Hepatocyte (in vitro differentiated cells): ENCODE measurements at places on chromosomes 7 and 10. TPM values are rescaled to one million over a fixed set of nuclear protein-coding genes. Genes with fewer than 3 reads are reported as not detected.

The WNT2 gene
- 16.3 and 17.6 TPM in 2 replicates for total RNA-seq

The PSPH gene
- total RNA-seq, result 160 TPM in 2 replicates

The ADAMTS14 gene
- 0.60 and 0.87 TPM in 2 replicates for total RNA-seq

The TRIM74 gene
- 0.47 and 2.4 TPM in 2 replicates for total RNA-seq

The CCDC3 gene
- 10.5 and 13.6 TPM in 2 replicates for total RNA-seq

The CADPS2 gene
- total RNA-seq, result 37.4 and 41.5 TPM in 2 replicates

DNA sequence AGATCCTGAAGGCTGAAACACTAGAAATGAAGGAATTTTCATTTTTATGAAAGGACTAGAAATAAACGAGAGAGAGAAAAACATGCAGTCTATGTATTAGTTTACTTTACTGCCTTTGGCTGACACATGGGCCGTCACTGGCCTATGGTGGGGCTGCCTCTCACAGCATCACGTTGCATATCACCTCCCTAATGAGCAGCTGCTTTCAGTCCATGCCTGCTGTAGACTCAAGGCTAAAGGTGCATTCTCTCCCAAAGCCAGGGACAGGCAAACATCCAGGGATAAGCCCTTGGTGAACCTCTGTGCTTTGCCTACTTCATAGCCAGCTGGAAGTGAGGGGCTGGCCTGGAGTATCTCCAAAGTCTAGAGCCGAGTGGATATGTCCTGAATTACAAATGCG lies 359.4 kb downstream of the GPAM start:
- no peaks in the 10 kb centered on the region for H3K4me1 ChIP-seq
- no peaks in the 10 kb centered on the region for H3K27me3 ChIP-seq
- no peak overlapping the region for H3K27ac ChIP-seq
- no peak overlapping the region for H3K4me3 ChIP-seq

DNA sequence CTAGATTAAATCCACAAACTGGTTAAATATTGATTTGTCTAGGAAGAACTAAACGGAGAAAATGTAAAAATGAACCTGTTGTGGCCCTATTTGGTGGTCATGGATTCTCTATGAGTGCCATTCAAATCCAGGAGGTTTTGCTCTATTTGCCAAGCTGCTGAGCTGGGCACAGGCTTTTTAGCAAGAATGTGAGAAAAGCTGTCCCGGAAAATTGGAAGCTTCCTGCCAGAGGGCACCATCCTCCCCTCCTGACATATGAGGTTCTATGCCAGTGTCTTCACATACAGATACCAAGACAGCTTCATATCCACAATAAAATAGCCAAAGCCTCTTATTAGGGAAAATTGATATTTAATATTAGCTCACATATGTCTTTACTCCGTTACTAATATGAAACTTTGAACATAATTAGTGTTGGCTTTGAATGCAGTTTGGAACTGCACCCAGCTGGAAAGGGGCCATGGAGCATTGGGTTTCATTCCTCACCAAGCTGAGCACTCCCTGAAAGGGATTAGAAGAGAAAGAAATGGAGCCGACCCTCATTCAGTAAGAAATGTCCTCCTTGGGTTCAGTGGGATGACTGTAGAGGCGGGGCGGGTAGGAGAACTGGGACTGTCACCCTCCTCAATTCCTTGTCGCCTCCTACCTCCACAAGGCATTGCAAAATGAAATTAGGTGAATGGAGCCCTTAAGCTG lies 47.8 kb downstream of the NRCAM start:
- H3K4me3 ChIP-seq, result no peak overlapping the region
- no peaks in the 10 kb centered on the region for H3K36me3 ChIP-seq
- no peak for DNase-seq
- no peak overlapping the region for H3K27ac ChIP-seq
- H3K4me1 ChIP-seq, result peaks cover 11% of the 10 kb centered on the region
- no peaks in the 10 kb centered on the region for H3K27me3 ChIP-seq

DNA sequence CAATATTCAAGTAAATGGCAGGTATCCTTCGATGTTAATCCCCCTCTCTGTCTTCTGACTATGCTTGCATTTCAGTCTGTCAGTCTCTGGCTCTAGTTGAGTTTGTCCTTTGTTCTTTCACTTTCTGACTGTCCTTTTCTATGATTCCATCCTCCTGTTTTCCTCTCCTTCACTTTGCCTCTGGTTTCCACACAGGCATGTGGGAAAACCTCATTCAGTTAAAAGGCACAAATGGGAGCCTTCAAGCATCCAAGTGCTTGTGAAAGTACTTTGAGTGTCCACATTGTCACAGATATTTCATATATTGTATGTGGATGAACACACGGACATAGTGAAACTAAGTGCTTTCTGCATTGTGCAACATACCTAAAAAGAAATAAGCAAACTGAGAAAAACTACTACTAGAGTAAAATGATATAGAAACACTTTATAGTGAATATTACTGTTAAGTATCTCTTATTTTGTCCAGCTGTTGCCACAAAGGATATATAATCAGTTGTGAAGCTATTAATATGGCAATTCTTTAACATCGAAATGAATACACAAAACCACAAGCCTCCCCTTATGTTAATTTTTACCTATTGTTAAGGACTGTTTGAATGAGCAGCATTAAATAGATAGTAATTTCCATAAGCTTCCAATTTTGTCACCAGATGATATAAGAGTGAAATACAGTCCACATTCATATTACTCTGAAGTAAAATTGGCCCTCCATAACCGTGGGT lies 71.7 kb downstream of the NRBF2 start:
- H3K4me3 ChIP-seq, result no peak overlapping the region
- no peaks in the 10 kb centered on the region for H3K27me3 ChIP-seq

GRCh38 chr7:5489991-5490536 lies 66.4 kb upstream of the TNRC18 start:
- DNase-seq, result no peak
- H3K4me3 ChIP-seq, result no peak overlapping the region
- no peak overlapping the region for H3K27ac ChIP-seq

DNA sequence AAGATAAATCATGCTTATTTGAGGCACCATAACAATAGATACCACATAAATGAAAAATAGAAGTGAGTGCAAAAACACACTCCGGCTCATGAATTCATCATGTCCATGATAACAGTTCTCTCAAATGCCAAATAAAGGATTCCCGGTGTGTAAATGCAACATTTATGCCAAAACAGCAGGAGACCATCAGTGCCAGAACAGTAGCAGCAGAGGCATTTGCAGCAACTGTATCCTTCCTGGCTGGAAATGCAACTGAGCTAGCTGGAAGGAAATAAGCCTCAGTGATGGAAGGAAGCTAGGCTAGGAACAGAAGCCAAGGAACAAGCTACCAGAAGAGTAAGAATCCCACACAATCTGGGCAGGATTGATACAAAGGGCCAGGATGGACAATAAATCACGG lies 79.9 kb upstream of the THSD7A start:
- no peak overlapping the region for H3K4me3 ChIP-seq
- H3K27ac ChIP-seq, result no peak overlapping the region
- H3K36me3 ChIP-seq, result no peaks in the 10 kb centered on the region
- no peak for DNase-seq
- no peaks in the 10 kb centered on the region for H3K27me3 ChIP-seq

DNA sequence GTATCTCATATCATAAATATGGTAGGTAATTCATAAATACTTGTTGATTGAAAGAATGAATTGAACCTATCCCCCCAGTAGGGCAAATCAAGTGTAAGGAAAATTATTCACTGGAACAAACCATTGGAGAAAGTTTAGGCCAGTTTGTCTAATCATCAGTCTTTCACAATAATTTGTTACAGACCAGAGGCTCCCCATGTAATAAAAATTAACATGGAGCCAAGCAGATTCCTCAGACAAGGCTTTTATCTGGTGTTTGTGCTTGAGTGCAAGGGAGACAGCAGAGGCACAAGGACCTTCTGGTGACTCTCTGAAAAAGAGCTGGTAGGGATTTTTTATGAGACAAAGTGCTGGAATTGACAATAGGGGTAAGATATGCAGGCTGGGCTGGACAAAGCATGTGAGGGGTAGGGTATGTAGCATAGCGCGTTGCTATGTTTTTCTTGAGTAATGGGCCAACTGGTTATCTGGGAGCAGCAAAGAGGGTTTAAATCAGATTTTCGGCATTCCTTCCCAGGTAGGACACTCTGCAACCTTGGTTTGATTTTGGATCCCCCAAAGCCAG lies 7.8 kb upstream of the PANK1 start:
- no peaks in the 10 kb centered on the region for H3K36me3 ChIP-seq
- DNase-seq, result no peak
- no peaks in the 10 kb centered on the region for H3K27me3 ChIP-seq
- no peak overlapping the region for H3K4me3 ChIP-seq
- H3K27ac ChIP-seq, result no peak overlapping the region
- H3K4me1 ChIP-seq, result no peaks in the 10 kb centered on the region

DNA sequence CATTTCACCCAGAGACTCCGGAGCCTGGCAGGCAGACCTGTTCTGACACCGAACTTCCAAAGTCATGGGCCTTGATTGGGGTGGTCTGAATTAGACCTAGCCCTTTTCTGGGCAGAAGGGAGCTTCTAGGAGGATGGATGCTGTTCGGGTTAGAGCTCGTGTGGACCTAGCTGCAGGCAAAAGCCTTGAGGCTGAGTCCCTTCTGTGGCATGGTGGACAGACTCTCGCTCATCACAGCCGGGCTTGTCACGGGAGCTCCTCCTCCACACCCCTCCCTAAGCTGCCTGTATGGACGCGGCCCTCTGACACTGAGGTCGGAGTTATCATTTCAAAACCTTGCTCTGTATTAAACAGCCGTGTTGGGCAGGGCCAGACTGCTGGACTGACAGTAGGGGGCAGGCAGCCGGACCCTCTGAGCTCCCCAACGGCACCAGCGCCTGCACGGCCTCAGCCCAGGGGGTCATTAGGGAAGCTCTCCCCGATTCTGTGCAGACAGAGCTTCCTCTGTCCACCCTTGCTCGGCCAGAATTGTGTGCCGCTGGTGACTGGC lies 2.2 kb downstream of the IRF5 start:
- H3K27ac ChIP-seq, result no peak overlapping the region
- DNase-seq, result no peak
- H3K36me3 ChIP-seq, result no peaks in the 10 kb centered on the region
- H3K4me1 ChIP-seq, result peaks cover 4% of the 10 kb centered on the region
- H3K27me3 ChIP-seq, result peaks cover 41% of the 10 kb centered on the region

GRCh38 chr10:77987671-77988255 lies 41.6 kb downstream of the POLR3A start:
- no peaks in the 10 kb centered on the region for H3K4me1 ChIP-seq
- H3K36me3 ChIP-seq, result no peaks in the 10 kb centered on the region
- H3K27ac ChIP-seq, result no peak overlapping the region
- H3K27me3 ChIP-seq, result no peaks in the 10 kb centered on the region

DNA sequence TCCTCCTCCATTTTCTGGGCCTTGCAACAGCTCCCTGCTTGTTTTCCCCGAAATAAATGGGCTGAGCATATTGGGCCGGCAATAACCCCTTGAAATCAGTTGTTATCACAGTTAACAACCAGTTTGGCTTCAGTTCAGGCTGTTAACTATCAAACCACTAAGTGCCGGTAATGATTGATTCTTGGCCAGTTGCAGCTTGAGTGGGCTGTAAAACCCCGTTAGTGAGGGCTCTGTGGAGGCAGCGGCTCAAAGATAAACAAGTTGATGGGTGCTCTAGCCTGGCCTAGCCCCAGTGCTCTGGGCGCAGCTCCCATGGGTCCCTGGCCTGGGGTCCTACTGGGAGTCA lies 8.3 kb downstream of the FGF8 start:
- H3K4me1 ChIP-seq, result no peaks in the 10 kb centered on the region
- H3K27me3 ChIP-seq, result peaks cover 53% of the 10 kb centered on the region
- H3K36me3 ChIP-seq, result no peaks in the 10 kb centered on the region
- no peak overlapping the region for H3K27ac ChIP-seq
- no peak overlapping the region for H3K4me3 ChIP-seq

DNA sequence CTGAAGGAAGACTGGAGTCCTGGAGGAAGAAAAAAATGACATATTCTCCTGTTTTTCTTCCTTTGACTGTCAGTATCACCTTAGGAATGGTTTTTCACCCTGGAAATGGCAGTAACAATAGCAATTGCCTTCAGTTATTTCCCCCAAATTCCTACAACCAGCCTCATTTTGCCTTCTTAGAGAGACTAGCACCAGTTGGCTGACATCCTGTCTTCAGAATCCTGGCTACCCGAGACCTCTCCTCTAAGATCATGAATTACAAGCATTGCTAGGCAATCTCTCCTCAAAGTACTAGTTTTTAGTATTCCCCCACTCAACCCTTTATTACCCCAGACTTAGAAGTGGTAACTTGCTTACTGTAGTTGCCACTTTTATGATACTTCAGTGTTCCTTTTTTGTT lies 53.4 kb downstream of the TAS2R16 start:
- H3K27me3 ChIP-seq, result no peaks in the 10 kb centered on the region
- no peak overlapping the region for H3K27ac ChIP-seq
- DNase-seq, result no peak
- H3K36me3 ChIP-seq, result no peaks in the 10 kb centered on the region
- H3K4me3 ChIP-seq, result no peak overlapping the region

- H3K27ac ChIP-seq, result no peak overlapping the region
- DNase-seq, result no peak
- H3K36me3 ChIP-seq, result no peaks in the 10 kb centered on the region
- no peak overlapping the region for H3K4me3 ChIP-seq
- no peaks in the 10 kb centered on the region for H3K4me1 ChIP-seq
- no peaks in the 10 kb centered on the region for H3K27me3 ChIP-seq
Observed at GRCh38 chr10:119191881-119192280, 13.3 kb upstream of the PRDX3 start.

DNA sequence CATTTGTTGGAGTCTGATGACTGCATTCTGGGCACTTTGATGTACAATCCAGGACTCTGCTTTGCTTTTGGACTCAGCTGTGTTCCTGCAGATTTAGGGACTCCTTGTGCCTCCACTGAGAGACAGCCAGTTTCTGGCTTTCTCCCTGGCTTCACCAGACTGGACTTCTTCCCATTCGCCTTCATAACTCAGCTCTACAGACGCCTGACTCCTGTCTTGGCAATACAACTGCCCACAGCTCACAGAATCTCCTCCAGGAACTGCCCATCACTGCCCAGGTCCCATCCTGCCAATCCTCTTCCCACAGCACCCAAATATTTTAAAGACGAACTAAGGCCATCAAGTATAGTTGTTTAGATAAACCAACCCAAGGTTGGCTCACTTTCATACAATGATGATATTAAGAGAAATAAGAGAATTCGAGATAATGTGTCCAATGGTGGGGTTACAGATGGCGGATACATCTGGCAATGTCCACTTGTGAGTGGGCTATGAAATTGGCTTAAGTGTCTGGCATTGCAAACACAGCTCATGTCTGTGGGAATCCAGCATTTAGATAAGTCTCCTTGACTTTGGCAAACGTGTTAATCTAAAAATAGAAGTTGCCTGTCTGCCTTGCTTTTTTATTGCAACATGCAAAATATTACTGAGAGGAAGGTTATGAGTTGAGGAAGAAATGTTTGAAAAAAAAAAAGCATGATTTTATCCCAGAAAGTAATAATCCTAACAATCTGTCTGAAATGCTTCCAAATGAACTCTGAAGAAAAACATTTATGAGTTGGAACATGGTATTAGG lies 95.1 kb downstream of the ITGA8 start:
- H3K27me3 ChIP-seq, result no peaks in the 10 kb centered on the region
- DNase-seq, result peak; percentile 6
- H3K4me3 ChIP-seq, result no peak overlapping the region
- peak overlapping the region; percentile 24 for H3K27ac ChIP-seq

GRCh38 chr7:22894546-22894945 lies 71.9 kb upstream of the TOMM7 start:
- no peak for DNase-seq
- no peaks in the 10 kb centered on the region for H3K36me3 ChIP-seq
- no peaks in the 10 kb centered on the region for H3K4me1 ChIP-seq
- H3K27ac ChIP-seq, result no peak overlapping the region

GRCh38 chr10:37865264-37865663 lies 7.9 kb upstream of the ZNF248 start:
- no peak overlapping the region for H3K27ac ChIP-seq
- H3K36me3 ChIP-seq, result no peaks in the 10 kb centered on the region
- no peak overlapping the region for H3K4me3 ChIP-seq
- H3K4me1 ChIP-seq, result no peaks in the 10 kb centered on the region
